Naive thymus-derived CD8-positive, alpha-beta T cell (primary cell): ENCODE measurements at places on chromosomes 12 and 14.

DNA sequence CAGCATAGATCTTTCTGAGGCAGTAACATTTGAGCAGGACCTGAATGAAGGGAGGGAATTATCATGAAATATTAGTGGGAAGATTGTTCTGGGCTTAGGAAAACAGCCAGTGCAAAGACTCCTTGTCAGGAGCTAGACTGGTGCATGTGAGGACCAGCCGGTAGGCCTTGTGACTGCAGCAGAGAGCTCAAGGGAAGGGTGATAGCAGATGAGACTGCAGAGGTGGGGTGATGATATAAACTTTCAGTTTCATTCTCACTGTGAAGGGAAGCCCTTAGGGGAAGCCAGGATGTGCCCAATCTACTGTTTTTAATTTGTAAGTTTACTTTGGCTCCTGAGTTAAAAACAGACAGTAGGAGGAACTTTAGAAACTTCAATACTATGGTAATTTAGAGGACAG is 12.4 kb downstream of the IL22 start:
- no peak for DNase-seq

DNA sequence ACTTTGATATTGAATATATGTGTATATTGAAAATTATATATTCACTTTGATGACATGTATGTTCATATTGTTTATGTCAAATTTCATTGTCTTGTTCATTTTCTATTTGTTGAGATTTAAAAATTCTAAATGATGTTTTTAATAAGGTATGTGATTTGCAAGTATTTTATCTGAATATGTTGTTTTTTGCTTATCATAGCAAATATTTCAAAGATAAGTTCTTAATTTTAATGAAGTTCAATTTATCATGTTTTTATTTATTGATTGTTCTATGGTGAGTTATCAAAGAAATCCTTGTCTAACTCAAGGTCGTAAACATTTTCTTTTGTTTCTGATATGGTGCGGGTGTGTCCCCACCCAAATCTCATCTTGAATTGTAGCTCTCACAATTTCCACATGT is 45.2 kb downstream of the OR9K2 start:
- DNase-seq: no peak

DNA sequence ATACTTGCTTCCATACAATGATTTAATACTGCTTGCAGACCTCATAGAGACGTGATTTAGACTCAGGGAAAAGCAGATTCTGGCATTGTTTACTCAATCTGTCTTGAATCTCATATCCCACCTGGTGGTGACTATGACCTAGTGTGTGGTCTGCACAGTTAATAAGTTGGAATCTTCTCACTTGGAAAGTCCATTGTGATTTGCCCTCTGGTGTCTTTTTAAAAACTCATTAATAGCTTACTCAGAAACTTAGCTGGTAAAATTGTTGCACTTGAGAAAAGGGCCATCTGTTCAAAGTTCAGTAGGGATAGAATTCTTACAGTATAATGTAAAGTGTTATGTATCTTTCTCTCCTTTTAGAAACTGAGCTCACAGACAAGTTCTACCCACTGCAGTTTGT is 106.0 kb downstream of the PELI2 start:
- no peak for DNase-seq

- DNase-seq: no peak
Measured at GRCh38 chr14:24291446-24292117, 8.0 kb downstream of the DHRS1 start.

DNA sequence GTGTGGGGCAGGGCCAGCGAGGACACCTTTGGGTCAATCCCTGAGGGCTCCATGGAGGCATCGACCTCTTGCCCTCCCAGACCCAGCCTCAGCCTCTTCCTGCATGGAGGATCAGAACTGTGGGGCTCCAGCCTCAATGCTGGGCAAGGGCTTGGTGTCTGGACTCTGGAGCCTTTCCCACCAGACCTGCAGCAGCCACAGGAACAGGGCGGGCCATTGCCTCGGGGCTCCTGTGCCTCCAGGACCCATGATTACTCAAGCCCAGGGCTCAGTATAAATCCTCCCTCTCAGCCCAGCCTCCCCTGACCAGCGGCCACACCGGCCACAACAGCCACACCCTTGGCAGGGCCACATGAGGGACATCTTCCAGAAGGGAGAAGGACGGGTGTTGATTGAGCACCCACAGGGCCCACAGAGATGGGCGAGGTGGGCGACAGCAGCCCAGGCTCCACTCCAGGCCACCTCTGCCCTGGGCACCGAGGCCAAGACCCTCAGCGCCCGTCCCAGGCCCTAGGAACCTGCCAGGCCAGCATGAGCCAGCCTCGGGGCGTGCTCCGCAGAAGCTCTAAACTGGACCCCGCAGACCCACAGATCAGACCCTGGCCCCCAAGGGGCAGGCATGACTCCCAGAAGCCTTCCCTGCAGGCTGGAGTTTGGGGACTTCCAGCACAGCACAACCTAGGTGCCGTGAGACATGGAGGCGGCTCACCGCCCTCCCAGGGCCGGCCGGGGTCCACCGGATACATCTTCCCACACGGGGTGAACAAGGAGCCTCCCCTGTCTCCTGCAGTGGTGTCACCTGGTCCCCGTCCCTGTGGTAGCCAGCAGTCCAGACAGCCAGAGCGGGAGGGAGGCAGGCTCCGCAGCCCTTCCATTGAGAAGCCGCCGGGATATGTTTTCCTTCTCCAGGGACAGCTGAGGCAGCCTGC is 25.1 kb downstream of the NCOR2 start:
- no peak for DNase-seq

DNA sequence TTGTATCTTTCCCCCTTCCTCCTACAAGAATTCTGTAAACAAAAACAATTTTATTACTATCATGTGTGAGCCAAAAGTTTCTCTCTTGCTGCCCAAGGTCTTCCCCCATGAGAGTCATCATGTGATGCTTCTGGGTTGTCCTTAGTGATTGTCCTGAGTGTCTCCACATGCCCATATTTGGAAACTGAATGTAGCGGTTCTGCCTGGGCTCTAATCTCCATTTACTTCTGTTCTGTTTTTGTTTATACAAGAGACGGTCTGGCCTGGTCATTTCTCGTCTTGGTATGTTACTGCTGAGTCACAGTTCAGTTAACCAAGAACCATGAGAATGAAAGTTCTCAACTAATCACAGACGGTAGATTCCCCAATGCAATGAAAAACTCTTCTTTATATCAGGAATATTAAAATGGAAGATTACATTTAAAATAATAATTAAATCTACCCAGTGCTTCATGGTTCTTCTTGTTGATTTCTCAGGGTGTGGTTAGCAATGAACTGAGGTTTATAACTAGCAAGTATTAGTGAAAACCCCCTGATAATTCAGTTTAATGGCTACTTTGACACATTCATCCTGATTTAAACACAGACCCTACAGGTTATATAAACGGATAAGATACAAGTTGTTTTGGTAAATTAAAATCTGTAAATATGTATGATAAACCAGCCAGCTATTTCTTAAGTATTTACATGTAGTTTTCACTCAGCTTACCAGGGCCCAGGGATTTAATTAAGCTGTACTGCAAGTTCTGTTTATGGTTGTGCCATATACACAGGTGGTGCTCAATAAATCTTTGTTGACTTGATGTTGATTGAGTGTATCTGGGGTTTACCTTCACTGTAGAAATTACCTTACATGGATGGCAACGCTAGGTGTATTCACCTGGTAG is 81.1 kb downstream of the PELI2 start:
- no peak for DNase-seq

- no peak for DNase-seq
Measured at GRCh38 chr12:11958221-11959091, 112.3 kb upstream of the BCL2L14 start.

DNA sequence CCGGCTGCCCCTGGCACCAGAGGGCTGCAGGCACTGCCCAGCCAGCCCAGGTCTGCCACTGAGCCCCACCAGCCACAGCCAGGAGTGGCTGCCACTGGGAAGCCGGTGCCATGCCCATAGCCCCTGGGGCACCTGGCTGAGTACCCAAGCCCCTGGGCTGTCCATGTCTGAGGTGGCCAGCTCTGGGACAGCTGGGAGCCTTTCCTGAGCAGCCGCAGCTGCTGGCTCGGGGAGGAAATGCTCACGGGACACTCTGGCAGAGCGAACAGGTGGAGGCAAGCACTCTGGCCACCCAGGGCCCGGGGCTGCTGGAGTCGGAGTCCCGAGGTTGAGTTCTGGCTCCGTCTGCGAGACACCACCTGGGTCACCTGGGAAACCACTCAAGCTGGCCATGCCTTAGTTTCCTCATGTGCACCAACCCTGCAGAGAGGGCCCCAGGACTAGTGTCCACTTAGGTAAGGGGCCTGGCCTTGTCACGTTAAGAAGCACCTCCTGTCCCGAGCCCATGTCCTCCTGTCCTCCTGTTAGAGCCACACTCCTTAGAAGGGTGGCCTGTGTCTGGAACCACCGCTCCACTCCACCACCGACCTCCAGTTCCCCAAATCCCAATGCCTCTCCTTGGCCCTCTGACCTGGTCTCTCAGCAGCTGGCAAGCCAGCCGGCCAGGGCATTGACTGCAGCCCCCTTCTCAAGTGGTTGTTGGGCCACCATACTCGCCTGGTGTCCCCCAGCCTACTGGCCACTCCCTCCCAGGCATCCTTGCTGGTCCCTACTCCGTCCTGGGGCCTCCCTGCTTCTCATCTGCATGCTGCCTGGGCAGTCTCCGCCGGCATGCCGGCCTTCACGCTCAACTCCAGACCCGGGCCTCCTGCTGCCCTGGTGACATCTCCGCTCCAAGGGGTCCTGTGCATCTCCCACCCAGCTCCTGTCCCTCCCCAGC is 45.3 kb downstream of the BEGAIN start:
- no peak for DNase-seq

DNA sequence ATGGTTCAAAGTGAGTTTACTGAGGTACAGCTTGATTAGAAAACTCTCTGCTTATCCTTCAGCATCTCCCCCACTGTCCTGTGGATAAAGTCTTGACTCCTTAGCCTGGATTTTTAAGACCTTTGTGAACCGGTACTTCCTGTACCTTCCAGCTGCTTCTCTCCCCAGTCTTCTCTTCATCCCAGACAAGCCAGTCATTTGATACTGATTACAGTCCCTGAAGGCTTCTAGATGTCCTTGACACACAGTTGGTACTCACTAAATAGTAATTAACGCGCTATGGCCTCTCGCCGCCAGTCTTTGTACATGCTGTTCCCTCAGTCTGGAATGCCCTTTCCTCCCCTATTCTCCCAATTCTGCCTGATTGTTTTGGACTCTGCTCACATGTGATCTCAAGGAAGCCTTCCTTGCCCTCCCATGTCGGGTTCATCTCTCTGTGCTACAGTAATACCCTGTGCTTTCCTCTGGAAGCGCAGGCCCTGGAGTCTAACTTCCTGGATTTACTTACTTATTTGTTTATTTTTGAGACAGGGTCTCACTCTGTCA is 50.6 kb upstream of the PTGR2 start:
- DNase-seq: no peak

DNA sequence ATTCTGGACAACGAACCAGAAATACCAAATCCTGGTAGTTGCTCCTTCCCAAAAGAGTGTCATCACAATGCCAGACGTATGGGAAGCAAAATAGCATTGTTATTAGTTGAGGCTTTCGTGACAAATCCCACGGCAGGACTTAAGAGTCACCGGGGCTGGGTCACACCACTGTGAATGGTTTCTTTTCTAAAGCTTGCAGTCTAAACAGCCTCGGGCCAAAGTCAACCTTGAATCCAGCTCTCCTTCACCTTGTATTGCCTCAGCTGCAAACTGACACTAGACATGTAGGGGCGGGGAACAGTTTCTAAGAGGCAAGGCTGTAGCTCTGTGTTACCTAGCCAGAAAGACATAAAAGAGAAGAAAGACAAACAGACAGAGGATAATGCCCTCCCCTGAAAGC is 734.8 kb downstream of the MED13L start:
- no peak for DNase-seq

DNA sequence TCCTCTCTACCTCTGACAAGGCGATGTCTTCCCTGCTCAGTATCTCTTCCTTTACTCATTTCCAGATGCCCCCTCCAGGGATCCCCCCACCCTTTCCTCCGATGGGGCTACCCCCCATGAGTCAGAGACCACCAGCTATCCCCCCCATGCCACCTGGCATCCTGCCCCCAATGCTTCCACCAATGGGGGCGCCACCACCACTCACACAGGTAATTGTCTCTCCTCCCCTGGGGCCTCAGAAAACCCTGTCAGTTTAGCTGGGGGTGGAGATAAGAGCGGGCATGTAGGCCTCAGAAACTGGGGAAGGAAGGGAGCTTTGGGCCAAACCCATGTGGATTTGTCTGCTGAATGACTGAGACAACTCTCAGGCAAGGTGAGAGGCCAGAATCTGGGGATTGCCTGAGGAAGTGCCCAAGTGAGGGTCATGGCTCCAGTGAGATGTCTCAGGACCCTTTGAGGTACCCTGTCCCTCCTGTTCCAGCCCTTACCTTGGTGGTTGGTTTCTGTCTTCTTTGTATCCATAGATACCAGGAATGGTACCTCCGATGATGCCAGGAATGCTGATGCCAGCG is 8.1 kb downstream of the PRPF40B start:
- no peak for DNase-seq

- no peak for DNase-seq
Measured at GRCh38 chr14:56057071-56057741, 61.0 kb upstream of the PELI2 start.

DNA sequence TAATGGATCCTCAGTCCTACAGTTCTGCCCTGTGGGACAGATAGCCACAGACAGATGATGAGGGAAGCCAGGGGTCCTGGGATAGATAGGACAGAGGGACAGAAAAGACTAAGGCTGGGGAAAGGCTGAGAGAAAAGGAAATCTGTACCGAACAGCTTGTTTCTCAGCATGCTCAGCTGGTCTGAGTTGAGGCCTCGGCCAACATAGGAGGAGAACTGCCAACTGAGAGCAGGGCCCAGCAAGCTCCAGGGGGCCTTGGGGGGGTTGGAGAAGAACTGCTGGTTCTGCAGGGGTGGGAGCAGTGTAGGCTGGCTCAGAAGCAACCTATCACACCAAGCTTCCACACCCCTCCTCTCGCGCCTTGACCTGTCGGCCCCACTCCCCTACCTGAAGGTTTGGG is 10.1 kb downstream of the IL23A start:
- no peak for DNase-seq

DNA sequence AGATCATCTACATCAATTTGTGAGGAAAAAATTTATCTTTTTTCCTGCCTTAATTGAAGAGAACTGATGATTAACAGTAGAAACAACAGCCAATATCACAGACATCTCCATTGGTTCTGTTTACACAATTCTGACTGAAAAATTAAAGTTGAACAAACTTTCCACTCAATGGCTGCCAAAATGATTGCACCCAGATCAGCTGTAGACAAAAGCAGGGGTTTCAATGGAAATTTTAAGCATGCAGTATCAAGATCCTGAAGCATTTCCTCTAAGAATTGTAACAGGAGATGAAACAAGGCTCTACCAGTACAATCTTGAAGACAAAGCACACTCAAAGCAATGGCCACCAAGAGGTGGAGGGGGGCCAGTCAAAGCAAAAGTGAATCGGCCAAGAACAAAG is 231.6 kb upstream of the KRR1 start:
- no peak for DNase-seq

DNA sequence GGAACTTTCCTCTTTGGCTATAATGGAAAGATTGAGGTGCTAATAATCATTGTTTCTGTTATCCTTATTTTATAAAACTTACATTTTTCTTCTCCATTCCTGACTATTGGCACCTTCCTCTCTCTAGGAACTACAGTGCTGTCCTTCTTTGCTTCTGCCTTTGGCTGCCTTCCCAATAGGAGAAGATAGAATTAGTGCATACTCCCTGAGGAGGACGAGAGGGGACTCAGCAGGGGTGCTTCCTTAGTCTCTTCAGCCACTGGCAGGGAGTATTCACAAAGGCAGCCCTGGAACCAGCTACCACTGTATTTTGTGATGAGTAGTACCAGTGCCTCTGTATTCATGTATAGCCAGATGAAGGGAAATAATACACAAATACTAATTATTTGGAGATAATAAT is 208.5 kb downstream of the FOXG1 start:
- DNase-seq: no peak

- no peak for DNase-seq
Measured at GRCh38 chr12:113929312-113929989, 36.7 kb downstream of the RBM19 start.
